ENCODE measurements at places on chromosomes 4 and X.

GRCh38 chrX:127138218-127138617 lies 318.7 kb downstream of the PRR32 start:
- no peak for DNase-seq

GRCh38 chr4:14681330-14681729 lies 321.0 kb upstream of the CPEB2 start:
- no peak for DNase-seq

- no peak for DNase-seq
Observed at GRCh38 chr4:78254893-78255292, 197.8 kb downstream of the FRAS1 start.

GRCh38 chr4:37827030-37827685 lies 672 bp downstream of the PGM2 start:
- no peak for DNase-seq

DNA sequence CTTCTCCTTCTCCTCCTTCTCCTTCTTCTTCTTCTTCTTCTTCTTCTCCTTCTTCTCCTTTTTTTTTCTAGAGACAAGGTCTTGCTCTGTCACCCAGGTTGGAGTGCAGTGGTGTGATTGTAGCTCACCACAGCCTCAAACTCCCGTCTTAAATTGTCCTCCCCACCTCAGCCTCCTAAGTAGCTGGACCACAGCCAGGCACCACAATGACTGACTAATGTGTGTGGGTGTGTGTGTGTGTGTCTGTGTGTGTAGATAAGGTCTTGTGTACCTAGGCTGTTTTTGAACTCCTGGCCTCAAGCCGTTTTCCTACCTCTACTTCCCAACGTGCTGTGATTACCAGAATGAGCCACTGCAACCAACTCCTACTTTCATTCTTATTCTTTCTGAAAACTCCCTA lies 390.9 kb downstream of the ADAM29 start:
- no peak for DNase-seq

GRCh38 chr4:6050551-6050950 lies 32.3 kb upstream of the C4orf50 start:
- no peak for DNase-seq

DNA sequence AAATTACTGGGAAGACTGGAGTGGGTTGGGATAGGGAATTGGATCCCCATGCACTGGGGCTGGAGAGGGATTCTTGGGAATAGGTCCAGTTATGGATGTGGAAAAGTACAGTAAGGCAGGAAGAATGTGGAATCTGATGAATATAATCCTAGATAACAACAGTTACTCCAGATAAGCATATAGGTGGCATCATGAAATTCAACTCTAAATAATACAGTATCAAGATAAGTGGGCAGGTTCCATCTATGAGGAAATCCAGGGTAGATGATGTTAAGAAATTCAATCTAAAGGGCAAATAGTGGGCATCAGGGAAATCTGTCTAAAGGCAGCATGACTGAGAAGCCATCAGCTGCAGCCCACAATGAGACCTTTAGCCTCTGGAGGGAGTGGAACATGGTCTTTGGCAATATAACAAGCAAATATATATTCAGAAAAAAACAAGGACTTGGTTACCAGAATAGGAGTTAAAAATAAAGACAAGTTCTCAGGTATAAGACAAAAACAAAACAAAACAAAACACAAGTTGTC lies 1.2 kb downstream of the DTHD1 start:
- no peak for DNase-seq

DNA sequence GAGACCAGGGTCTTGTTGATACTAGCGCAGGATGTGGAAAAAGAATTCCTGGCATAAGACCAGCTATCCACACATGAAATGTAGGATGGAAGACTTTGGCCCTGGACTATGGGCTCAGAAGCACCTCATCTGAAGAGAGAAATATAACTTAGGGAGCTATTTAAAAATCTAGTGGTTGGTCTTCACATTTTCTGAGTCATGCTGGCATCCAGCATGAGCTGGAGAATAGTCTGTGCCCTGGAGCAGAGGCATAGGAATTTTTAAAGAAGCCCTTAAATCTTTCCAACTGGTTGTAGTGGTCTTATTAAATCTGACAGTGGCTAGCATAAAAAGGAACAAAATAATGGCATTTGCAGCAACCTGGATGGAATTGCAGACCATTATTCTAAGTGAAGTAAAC lies 86.3 kb downstream of the SMARCA5 start:
- DNase-seq: no peak

GRCh38 chr4:84710548-84710947 lies 127.6 kb downstream of the CDS1 start:
- DNase-seq: no peak

- DNase-seq: no peak
Observed at GRCh38 chr4:55116450-55116849, 8.9 kb downstream of the KDR start.

DNA sequence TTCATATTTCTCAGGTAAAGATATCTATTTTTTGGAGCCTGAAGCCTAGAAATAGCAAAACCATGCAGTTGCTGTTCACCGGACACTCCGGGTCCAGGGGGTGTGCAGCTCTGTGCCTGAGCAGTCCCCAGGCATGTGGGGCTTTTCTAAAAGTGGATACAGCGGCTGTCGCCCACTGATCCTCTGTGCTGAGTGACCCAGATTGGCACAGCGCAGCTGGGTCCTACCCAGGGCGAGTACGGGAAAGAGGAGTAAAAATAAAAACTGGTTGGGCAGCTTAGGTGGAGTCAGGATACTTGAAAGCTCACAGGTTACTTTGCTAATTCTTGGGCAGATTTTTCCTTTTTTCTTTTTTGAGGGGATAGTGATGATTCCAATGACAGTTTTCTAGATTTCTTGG lies 118.8 kb downstream of the UCHL1 start:
- no peak for DNase-seq

DNA sequence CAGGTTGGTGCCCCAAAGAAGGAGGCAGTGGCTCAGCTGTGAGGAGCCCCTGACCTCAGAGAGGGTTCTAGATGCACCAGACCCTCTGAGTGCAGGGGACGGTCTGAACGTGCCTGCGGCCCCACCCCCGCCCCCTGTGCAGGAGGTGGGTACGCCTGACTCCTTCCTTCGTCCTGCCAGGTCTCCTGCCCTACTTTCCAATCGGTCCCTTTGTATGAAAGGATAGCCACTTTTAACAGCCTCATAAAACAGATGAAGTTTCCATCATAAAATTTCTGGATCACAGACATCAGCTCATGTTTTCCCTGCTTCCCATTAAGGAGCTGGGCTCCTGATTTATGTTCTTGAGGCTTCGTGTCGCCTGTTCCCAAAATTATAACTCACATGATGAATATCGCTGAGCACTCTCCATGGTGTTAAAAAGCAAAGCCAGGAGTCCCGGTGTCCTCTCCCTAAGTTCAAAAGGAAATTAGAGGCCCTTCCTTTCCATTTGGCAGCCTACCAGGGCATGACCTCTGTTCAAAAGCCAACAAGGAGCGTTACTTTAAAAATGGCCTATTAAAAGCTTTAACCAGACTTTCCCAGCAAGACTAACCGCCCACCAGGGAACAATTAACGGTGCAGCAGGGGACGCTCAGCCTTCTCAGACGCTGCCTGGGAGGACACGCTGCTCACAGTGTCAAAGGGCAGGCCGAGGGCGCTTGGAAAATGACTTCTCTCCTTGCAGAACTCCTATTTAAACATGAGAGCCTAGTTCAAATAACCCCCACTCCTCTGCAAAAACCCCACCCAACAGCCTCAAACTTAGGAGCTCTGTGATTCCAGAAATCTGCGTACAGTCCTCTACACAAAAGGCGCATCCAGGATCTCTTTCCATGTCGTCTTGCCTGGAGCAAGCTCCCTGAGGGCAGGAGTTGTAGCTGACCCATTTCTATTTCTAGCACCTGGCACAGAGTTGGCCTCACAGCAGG lies 181.9 kb downstream of the AFAP1 start:
- DNase-seq: no peak

DNA sequence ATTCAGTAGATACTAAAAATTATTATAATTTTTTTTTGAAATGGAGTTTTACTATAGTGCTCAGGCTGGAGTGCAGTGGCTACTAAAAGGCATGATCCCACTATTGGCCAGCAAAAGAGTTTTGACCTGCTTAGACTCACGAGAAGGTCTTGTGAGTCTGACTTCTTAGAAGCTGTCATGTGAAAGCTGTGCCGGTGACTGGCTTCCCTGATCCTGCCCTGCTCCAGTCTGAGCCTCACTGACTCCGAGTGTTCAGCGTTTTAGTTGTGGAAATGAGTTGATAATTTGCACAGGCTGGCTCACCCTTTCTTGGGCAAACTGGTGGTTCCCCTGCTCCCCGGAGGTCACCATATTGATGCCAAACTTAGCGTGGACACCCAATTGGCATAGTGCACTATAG lies 16.4 kb upstream of the CXCL8 start:
- DNase-seq: no peak

GRCh38 chr4:6699903-6700302 lies 6.2 kb downstream of the S100P start:
- DNase-seq: no peak

DNA sequence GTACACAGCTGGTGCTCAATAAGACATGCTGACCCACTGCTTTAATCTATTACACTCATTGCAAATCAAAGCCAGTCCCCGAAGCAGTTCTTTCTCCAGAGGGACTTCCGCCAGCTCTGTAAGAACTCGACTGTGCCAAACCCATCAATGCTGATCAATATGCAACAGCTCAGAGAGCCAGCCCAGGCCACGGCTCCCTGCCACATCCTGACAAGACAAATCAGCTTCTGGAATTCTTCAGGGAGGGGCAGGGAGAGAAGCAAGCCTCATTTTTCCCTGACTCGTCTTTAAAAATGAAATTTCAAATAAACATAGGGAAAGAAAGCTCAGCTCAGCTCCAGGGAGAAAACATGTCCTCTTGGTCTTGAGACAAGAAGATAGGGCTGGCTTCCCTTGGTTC lies 5.3 kb upstream of the ADRA2C start:
- DNase-seq: no peak

- DNase-seq: no peak
Observed at GRCh38 chr4:130146773-130147172, 1050.8 kb downstream of the C4orf33 start.

DNA sequence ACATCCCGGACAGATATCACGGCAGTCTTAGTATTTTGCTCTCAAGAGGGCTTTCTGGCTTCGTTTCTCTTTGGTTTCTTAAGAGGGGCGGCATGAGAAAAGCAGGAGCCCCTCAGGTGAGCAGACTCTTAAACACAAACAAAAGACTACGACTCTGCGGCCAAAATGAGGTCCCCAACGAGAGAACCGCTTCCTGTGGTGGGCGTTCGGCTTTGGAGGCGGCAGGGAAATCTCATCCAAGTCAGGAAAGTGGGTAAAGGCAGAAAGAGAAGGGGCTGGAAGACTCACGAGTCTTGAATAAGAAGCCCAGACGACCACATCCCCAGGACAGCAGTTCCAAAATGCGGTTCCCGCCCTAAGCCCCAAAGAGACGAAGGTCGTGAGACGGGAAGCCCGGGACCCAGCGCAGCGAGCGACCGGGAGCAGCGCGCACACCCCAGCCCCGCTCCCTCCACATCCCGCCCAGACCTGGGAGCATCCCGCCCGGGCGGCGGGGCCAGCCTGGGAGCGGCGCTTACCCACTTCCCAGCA lies 409 bp downstream of the UGDH start:
- DNase-seq: peak; percentile 1

DNA sequence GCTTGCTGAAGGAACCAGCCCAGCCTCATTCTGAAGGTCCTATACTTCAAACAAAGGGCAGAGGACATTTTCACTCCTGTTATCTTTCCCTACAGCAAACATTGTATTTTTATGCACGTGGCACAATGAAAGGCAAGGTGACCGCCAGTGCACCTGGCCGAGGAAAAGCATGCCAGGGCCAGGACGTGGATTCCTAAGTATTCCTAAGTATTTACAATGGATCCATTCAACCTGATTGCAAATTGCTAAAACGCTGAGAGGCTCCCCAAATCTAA lies 127.9 kb upstream of the FTHL17 start:
- DNase-seq: no peak

- no peak for DNase-seq
Observed at GRCh38 chr4:70885174-70885573, 17.0 kb upstream of the MOB1B start.

DNA sequence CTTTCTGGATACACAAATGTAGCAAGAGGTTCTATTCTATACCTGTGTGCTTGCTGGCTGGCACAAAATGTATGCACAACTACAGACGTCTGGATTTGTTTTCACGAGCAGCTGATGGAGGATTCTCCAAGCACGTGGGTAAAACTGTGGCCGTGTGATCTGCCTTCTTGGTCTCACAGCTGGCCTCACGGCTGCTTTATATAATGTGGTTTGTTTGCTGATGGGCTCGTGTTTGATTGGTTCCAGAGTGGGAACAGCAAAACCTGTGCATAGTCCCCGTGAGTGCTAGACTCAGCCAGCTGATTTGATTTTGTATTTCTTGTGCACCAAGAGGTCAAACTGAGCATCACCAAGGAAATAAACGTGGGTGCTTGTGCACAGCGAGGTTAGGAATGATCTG lies 262.6 kb upstream of the RPS6KA3 start:
- no peak for DNase-seq

- no peak for DNase-seq
Observed at GRCh38 chrX:153456161-153456560, 10.3 kb upstream of the TREX2 start.

DNA sequence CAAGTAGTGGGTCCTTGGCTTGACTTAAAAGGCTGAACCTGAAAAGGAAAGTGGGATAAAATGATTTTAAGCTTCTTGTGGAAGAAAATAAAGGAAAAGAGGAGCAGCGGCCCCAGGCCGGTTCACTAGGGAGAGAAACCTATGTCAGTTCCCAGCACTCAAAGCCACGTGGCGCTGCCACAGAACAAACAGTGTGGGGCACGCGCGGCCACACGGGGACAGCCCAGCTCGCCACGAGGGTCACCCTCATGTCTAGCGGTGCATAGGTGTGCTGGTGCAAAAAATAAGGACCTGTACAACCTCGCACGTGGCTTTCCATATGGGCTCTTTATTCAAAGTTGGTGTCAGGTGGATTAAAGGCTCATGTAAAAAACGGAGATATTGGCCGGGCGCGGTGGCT lies 17.1 kb downstream of the MSANTD1 start:
- DNase-seq: no peak

GRCh38 chr4:98473046-98473445 lies 185.4 kb downstream of the TSPAN5 start:
- no peak for DNase-seq

GRCh38 chrX:11458170-11458569 lies 165.0 kb downstream of the AMELX start:
- no peak for DNase-seq

GRCh38 chr4:156596706-156597329 lies 374.8 kb downstream of the PDGFC start:
- DNase-seq: no peak

- DNase-seq: no peak
Observed at GRCh38 chr4:7161721-7162214, 30.6 kb upstream of the SORCS2 start.

- DNase-seq: no peak
Observed at GRCh38 chrX:631802-632365, 1.3 kb downstream of the SHOX start.

GRCh38 chr4:11081006-11081405 lies 347.7 kb downstream of the HS3ST1 start:
- no peak for DNase-seq

- no peak for DNase-seq
Observed at GRCh38 chr4:8547108-8547911, 32.9 kb upstream of the GPR78 start.

GRCh38 chrX:22177950-22178515 lies 94.7 kb upstream of the CBLL2 start:
- no peak for DNase-seq

- DNase-seq: no peak
Observed at GRCh38 chr4:2258091-2259035, 3.5 kb downstream of the MXD4 start.

Data from stimulated activated CD8-positive, alpha-beta memory T cell treated with anti-CD3 and anti-CD28 coated beads, Interleukin-4, amount 100 ng/mL, for 4 hours (primary cell).